ENCODE measurements at places on chromosomes 3 and 15.

DNA sequence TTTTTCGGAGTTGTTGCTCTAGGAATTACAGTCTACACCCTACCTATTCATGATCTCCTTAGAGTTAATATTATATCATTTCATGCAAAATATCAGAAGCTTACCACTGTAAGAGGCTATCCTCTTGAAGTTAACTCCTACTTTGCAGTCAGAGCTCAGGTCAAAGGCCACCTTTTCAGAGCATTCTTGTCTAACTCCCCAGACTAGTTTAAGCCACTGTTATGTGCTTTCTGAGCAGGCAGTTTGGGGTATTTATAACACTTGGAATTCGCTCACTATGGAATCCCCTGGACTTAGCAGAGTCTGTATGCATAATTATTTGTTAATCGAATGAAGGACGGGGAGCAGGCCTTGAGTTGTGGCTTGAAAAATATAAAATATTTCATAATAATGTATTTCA is 21.7 kb downstream of the MED12L start:
- no peak for DNase-seq

GRCh38 chr3:178001670-178002101 is 534.5 kb upstream of the KCNMB2 start:
- DNase-seq = no peak

DNA sequence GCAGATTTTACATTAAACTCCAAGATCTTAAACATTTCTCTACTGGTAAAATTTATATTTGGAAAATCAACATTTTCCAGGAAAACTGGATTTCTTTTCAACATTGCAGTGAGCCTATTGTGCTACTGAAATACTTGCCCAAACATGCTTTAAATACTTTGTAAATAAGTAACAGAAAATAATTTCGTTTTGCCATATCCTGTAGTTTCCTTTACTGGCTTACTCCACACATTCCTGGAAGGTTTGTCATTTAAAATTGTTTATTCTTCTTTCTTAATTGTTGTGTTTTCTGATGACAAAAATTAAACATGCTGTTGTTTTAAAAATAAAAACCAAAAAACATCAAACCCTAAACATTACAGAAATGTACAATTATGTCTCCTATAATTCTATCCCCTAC is 22.0 kb downstream of the ACAD11 start:
- DNase-seq = no peak

GRCh38 chr15:51097553-51098330 is 3.0 kb upstream of the TNFAIP8L3 start:
- DNase-seq = peak; percentile 47

GRCh38 chr3:170572665-170573253 is 13.1 kb downstream of the SLC7A14 start:
- peak; percentile 33 for DNase-seq

GRCh38 chr15:81749716-81750375 is 296.0 kb downstream of the MEX3B start:
- DNase-seq = no peak
